GM23248 (cell line): ENCODE measurements at places on chromosomes 7 and 10.

GRCh38 chr10:21318540-21319167 lies 206.8 kb downstream of the SKIDA1 start:
- peak; percentile 13 for DNase-seq

DNA sequence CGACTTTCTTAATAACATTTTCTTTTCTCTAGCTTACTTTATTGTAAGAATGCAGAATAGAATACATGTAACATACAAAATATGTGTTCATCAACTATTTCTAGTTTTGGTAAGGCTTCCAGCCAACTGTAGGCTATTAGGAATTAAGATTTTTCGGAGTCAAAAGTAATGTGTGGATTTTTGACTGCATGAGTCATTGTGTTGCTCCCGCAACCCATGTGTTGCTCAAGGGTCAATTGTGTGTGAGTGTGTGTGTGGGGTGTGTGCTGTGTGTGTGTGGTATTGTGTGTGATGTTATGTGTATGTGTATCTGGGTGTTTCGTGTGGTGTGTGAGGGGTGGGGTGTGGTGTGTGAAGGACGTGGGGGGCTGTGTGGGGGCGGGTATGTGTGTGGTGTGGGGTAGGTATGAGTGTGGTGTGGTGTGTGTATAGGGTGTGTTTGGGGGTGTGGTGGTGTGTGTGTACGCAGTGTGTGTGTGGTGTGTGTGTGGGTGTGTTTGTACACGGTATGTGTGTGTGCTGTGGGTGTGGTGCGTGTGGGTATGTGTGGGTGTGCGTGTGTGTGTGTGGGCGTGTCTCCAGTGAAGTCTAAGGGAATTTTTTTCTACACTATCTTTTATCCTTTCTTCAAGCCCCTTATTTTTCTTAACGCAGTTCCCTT lies 60.5 kb downstream of the RSU1 start:
- DNase-seq: peak; percentile 60

DNA sequence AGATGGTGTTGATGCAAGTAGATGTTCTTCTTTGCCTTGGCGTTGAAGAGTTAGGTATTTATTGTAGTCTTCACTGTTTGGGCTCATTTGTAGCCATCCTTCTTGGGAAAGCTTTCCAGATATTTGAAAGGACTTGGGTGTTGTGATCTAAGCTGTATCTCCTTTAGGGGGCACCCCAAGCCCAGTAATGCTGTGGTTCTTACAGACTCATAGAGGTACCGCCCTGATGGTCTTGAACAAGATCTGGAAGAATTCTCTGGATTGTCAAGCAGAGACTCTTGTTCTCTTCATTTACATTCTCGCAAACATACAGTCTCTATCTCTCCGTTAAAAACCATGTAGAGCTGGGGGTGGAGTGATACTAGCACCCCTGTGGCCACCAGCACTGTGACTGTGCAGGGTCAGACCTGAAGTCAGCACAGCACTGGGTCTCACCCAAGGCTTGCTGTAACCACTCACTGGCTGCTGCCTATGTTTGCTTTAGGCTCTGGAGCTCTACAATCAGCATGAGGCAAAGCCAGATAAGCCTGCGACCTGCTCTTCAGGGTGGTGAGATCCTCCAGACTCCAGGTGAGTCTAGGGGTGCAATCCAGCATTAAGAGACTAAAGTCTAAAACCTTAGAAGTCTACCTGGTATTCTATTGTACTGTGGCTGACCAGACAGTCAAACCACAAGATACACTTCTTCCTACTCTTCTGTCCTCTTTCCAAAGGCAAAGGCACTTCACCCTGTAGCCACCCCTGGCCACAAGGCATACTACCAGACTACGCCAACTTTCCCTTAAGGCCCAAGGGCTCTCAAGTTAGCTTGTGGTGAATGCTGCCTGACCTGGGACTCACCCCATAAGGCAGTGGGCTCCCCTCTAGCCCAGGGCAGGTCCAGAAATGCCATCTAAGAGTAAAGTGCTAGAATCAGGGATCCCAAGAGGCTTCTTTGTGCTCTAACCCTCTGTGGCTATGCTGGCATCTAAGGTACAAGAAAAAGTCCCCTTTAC lies 209.7 kb upstream of the TMEM196 start:
- peak; percentile 87 for DNase-seq

DNA sequence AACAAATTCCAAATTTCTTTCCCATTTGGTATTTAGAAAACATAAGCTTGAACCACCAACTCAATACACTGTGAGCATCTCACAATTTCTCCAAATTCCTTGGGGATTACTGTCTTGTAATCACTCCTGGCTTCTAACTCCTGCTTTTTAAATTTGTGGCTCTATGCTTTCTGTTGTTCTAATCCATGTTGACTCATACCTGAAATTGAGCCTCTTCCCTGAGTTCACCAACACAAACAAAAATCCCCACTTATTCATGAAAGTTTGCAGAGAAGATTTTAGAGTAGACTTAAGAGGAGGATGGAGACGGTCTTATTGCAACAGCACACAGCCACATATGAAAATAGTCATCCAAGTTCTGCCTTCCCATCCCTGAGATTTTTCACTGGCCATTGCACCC lies 252.5 kb downstream of the PTEN start:
- DNase-seq: peak; percentile 79
